ENCODE measurements at places on chromosomes 5 and 9.
A peak's percentile ranks its signal among the peaks of the same experiment; 100 is the strongest.

DNA sequence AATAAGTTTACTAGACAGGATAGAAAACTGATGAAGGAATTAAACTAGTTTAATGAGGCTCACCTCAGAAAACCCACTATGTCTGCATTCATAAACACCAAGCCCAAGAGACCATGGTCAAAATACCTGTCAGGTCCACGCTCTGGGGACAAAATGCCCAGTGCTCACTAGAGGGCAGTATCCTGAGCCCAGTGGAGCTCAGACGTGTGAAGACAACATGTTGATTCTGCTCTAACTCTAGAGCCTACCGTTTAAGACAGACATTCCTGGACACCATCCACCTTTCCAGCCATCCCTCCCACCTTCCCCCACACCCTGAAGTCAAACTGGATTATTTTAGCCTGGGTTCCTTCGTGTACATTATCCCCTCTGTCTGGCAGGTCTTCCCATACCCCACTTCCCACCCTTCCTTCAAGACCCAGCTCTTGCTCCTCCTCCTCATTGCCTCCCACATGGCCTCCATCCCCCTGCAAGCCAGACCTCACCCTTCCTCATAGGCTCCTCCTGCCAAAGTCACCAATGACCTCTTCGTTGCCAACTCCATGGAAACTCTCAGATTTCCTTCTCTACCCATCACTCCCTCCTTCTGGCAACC is 142.3 kb upstream of the FSTL4 start:
- peak; percentile 73 for DNase-seq

GRCh38 chr5:1570975-1571374 is 47.2 kb upstream of the LPCAT1 start:
- DNase-seq = no peak

GRCh38 chr5:116671211-116671736 is 96.7 kb upstream of the SEMA6A start:
- no peak for DNase-seq

- no peak for DNase-seq
Observed at GRCh38 chr5:136141561-136141960, 8.9 kb downstream of the SMAD5 start.

- DNase-seq = no peak
Observed at GRCh38 chr9:91174772-91175171, 186.9 kb downstream of the AUH start.

GRCh38 chr9:30970812-30971211 is 1413.6 kb upstream of the ACO1 start:
- DNase-seq = no peak

- DNase-seq = no peak
Observed at GRCh38 chr5:58021466-58021865, 438.4 kb downstream of the PLK2 start.

- DNase-seq = no peak
Observed at GRCh38 chr9:34994900-34995669, 5.5 kb downstream of the DNAJB5 start.

GRCh38 chr9:92611621-92612285 is 58.2 kb downstream of the IPPK start:
- no peak for DNase-seq

DNA sequence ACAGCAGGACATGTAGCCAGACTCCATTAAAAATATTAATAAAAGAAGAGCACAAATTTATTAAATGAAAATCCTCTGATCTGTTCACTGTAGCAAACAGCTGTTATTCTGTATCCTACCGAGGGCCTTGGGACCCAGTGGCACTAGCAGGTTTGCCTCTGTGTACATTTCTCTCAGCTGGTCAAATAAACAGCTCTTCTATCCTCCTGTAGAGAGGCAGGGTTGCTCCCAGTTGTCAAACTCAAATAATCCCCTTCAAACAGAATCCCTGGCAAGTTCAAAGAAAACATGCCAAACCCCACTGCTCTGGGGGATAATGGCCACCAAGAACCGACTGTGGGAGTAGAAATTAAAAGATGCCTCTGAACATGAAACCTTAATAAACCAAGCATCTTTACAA is 1262.0 kb upstream of the DMAC1 start:
- DNase-seq = no peak

- no peak for DNase-seq
Observed at GRCh38 chr5:51411921-51412325, 28.7 kb downstream of the ISL1 start.

- no peak for DNase-seq
Observed at GRCh38 chr5:31941151-31941755, 232.9 kb downstream of the GOLPH3 start.

DNA sequence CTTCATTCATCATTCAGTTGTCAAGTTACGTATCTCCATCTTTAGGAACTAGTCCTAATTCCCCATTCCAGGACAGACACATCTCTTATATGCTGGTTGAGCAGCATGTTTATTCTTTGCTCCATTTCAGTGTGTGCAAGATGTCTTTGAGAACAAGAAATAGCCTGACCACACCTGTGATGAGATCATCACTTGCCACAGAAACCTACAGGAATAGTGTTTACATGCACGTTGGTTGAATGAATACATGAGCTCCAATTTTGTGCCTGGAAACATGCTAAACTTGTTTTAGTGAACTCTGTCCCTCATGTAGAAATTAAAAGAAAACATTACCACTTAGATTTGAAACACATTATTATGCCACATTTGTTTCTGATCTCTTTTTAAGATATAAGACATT is 489.1 kb downstream of the CDH18 start:
- no peak for DNase-seq

GRCh38 chr9:17994695-17995425 is 416.0 kb downstream of the SH3GL2 start:
- peak; percentile 50 for DNase-seq

- no peak for DNase-seq
Observed at GRCh38 chr5:79547429-79547822, 33.5 kb upstream of the HOMER1 start.

- DNase-seq = no peak
Observed at GRCh38 chr9:97859346-97859745, 6.3 kb downstream of the FOXE1 start.

DNA sequence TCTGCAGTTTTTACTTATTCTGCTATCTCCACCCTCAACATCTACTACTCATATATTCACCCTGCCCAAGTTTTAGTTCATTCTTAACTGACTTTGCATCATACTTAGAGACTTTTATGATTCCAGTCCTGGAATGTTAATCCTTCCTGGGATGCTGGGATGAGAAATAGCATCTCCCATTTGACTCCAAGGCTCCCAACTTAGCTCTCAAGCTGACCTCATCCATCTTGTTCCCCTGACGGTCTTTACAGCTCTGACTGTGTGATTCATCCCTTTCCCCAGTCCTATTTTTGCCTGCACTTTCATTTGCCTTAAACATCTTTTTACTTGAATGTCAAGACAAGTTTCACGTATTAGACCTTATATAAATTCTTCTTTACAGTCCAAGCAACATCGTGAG is 297.8 kb downstream of the EPB41L4A start:
- DNase-seq = no peak

DNA sequence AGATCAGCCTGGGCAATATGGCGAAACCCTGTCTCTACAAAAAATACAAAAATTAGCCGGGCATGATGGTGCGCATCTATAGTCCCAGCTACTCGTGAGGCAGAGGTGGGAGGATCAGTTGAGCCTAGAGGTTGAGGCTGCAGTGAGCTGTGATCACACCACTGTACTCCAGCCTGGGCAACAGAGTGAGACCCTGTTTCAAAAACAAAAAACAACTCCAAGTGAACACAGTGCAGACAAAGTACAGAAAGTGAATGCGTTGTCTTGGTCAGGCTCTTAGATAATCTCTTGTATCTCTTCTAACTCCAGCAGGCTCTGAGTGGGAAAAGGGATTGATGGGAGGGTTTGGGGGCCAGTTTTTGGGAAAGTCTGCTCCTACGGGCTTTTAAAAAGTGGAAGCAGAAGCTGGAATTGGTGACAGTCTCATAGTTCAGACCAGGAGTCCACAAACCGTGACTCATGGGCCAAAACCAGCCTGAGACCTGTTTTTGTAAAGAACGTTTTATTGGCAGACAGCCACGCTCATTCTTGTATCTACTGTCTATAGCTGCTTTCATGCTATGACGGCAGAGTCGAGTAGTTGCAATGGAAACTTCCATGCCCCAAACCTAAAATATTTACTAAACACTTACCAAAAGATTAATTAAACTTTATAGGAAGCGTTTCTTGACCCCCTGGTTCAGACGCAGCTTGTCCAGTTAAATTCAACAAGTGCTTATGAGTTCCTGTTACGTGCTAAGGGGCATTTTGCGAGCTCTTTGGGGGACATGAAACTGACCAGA is 32.9 kb downstream of the NDST1 start:
- DNase-seq = no peak

DNA sequence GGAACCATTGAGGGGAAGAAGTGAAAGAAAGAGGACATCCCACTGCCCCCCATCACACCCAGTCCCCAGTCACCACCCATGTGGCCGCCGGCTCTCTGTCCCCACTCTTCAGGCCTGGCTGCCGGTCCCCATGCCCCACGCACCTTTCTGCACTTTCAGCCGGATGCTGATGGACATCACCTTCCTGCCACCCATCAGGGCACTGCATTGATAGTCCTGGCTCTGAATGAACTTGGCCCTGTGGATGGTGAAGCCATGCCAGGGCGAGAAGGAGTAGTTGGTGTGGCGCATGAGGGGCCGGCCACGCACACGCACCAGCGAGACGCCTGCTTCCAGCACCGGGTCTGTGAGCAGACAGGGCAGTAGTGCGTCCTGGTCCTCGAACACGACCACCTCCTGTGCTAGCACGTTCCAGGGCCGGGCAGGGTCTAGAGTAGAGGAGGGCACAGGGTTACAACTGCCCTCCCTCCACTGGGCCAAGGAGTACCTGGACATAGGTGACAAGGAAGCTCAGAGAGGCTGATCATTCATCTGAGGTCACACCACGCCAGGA is 6.4 kb downstream of the CSF1R start:
- no peak for DNase-seq

- no peak for DNase-seq
Observed at GRCh38 chr5:124179819-124180218, 566.6 kb downstream of the ZNF608 start.

DNA sequence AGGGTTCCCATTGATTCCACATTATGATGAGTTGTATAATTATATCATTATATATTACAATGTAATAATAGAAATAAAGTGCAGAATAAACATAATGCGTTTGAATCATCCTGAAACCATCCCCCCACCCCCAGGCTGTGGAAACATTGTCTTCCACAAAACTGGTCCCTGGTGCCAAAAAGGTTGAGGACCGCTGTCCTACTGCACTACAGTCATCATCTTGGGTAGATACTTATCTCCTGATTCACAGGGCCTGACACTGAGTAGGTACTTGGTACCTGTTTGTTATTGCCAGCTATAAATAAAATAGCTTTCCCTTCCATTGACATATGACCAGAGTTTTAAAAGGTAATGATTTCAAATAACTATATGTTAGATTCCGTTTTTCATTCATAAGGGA is 25.6 kb downstream of the ANP32B start:
- no peak for DNase-seq

DNA sequence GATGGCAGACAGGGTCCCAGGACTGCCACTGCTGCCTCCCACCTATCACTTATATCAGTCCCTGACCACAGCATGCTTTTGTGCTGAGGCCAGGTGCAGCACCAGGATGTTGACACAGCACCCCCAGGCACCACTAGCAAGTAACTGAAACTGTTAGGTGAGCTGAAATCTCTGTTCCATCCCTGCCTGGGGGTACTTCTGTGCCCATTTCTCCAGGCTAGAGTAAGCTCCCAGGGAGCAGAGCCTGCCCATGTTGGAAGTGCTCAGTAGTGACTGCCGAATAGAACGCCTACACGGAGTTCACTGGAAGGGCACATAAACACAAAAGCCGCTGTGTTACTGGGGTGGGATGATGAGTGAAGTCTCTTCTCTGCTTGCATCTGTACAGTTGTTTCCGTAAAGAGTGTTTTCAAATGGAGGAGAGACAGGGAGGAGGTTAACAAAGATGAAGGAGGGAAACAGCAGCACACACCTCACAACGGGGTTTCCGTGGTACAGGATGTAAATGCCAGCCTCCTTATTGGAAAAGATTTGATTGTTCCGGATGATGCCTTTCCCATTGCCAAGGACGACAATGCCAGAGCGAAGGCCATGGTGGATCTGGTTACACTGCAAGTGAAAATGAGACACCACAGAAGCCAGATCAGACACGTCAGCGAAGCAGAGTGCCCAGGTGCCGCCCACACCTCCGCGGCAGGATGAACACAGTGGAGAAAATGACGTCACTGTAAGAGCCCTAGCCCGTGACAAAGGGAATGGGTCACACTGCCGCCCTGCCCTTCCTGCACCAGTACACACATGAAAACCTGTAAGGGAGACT is 43.1 kb downstream of the POLR1E start:
- no peak for DNase-seq

DNA sequence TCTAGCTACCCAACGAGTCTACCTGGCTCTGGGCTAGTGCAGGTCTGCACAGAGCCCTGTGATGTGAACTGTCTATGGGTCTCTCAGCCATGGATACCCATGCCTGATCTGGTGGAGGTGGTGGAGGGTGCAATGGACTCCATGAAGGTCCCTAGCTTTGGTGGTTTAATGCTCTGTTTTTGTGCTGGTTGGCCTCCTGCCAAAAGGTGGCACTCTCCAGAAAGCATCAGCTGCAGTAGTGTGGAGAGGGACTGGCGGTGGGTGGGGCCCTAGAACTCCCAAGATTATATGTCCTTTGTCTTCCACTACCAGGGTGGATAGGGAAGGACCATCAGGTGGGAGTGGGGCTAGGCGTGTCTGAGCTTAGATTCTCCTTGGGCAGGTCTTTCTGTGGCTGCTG is 290.1 kb downstream of the AGTPBP1 start:
- DNase-seq = no peak

Data from GM23338 (cell line).